Posterior vena cava (tissue), 2 donors: ENCODE measurements at places on chromosomes 1 and 21.

GRCh38 chr1:115170961-115171392, 81.7 kb upstream of the TSPAN2 start:
- no peak for DNase-seq

DNA sequence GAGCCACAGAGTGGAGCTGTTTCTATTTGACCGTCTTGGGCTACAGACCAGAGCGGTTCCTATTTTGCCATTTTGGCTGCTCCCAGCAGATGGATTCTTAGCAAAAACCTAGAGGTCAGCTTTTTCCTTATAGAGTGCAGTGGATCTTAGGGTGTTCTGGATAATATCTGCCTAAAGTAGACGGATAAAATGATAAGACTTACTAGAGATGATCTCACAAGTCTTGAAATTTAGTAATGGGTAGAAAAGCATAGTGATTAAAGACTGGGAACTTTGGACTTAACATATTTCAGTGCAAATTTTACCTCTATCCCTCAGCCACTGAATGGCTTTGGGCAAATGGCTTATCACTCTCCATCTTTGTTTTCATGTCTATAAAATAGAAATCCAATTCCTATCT, 439.8 kb downstream of the ADGRL2 start:
- DNase-seq: no peak

- DNase-seq: no peak
These were observed 28.6 kb upstream of the IL10 start for GRCh38 chr1:206800891-206801290.

GRCh38 chr21:44648557-44649311, 2.5 kb downstream of the KRTAP10-11 start:
- no peak for DNase-seq

DNA sequence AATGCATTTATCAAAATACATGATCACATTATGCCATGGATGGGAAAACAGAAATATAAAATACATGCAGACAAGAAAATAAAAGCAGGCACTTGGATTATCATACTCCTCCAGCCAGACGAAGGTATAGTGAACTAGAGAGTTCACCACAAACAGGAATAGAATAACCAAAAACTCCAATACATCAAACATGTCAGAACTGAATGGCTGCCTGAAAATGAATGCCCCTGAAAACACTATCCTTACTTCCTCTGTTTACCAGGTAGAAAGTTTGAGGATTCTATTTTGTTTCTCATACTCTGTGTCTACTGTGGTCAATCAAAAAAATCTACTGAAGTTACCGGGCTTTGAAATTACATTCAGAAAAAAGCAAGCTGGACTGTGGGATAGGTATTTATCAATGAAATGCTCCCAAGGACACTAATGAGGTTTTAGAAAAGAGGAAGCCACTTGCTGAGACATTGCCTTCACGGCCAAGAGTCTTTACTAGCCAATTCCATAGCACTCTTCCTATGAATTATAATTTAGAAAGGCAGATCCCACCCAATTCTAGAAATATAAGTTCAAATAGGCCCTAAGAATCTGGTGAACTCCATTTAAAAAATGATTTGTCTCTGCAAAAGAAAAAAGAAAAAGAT, 197.7 kb downstream of the SMYD3 start:
- DNase-seq: no peak

DNA sequence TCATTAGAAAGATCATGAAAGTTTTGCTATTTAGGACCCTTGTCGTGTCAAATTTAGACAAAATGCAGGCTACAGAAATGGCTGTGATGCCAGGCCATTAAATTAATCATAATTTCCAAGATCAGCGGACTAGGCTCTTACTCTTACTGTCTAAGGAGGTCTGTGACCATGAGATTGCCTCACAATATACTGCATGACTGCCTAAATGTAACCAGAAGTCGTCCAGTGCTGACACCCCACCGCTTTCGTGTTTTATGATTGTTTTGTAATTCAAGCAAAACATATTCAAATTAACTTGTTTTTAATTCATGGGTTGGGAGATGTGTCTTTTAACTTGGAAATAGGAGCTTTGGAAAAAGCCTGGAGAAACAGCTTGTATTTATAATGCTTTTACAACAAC, 947.5 kb downstream of the BRINP3 start:
- no peak for DNase-seq

DNA sequence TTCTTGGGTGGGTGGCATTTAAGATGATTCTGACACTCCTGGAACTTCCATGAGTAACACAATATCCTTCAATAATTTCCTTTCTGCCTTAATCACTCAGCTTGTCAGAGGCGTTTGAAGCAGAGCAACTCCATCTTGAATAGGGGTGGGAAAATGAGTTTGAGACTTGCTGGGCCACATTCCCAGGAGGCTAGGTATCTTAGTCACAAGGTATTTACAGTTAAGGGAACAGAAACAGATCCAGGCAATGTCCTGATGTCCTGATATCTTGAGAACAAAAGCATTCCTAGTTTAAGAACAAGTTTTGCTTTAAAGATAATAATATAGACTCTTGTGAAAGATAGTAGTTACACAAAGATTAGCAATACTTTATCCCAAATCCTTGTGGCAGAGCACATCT, 76.6 kb upstream of the KIAA0040 start:
- DNase-seq: no peak

DNA sequence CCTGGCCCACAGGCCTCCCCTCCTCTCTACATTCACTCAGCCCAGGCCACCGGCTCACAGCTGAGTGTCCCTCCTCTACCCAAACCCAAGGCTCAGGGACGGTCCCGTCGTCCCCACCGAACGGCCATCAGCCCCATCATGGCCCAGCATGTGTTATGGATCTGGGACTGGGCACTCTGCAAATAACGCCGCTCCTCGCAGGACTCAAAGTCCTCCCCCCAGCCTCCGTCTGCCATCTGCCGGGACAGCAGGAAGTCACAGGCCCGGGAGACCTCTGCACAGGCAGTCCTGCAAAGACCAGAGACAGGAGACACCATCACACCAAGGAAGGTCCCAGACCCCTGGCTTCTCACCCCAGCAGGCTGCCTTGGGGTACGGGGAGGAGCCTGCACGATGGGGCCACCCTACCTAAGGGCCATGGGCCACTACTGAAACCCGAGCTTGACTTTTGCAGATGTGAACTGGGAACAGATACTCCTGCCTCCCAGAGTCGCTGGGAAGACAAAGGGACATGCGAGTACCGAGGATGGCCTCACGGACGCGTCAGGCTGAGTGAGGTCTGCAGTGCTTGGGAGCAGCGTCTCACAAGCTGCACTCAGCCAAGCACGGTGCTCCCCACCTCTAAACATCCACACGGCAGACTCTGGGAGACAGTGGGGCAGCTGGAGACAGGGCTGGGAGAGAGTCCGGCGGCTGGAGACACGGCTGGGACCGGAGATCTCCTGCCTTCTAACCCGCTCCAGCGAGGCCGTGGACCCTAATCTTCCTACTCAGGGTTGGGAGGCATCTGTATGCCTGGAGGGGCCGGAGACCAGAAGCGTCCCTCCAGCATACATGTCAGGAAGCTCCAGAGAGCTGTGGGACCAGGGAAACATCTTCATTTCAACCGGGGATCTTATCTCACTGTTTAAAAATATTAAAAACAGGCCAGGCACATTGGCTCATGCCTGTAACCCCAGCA, 10.4 kb upstream of the SPATC1L start:
- DNase-seq: peak; percentile 67

- peak; percentile 23 for DNase-seq
These were observed 38.0 kb upstream of the FOXO6 start for GRCh38 chr1:41323243-41323642.

- DNase-seq: peak; percentile 90
These were observed 1.5 kb upstream of the BATF3 start for GRCh38 chr1:212700892-212701819.

DNA sequence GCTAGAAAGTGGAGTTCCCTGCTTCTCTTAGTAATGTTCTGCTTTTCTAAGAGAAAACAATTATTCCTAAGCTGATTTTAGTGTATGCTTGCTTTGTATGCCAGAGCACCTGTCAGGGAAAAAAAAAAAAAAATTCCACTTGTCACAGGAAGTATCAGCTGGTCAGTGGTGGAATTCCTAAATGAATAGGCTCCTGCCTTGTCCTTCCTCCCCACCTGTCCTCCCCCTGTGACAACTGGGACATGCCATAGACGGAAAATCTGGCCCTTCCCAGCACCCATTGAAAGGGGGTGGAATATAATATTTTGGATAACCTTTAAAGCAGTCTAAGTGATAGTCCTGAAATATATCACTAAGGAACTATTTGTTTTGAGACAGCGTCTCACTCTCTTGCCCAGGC, 10.8 kb downstream of the FNDC5 start:
- DNase-seq: no peak

DNA sequence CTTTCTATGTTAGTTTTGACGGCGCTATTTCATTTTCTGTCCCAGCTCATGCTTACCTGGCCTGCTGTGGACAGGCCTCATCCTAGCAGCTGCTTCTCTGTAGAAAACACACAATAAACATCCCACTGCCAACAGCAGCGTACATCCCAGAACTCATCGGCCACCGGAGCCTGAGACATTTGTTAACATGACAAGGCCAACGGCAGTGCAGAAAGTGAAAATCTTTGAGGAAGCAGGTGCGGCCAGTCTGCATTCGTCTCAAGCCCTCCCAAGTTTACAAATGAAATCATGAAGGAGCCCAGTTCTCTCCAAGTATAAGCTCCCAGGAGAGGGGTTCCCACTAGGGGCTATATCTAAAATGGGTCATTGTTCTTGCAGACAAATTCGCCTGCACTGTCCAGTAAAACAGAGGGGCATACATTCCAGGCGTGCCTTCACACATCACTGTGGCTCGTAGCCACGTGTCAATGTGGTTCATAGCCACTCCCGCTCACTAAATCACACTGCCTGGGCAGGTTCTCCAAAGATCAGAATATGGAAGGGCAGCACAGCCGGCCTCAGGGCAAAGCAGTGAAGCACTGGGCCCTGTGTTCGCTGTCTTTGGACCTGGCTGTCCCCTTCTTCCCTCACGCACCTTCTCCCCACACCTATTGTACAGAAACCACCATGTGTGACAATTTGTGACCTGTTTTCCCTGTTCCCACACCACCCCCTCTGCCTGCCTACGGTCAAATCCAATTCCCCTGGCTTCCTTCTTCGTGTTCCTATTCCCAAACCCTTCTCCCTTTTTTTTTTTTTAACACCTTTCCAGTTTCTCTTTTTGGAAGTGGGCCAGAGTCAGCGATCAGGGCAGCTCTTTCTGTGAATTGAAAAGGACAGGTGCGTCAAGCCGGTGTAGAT, 27.0 kb upstream of the ABCG1 start:
- DNase-seq: no peak

- DNase-seq: no peak
These were observed 142.9 kb upstream of the DUSP10 start for GRCh38 chr1:221884821-221885220.

GRCh38 chr1:28395181-28395580, 25.6 kb downstream of the PHACTR4 start:
- no peak for DNase-seq

GRCh38 chr21:8988696-8989095, 1532.7 kb upstream of the TPTE start:
- DNase-seq: no peak

DNA sequence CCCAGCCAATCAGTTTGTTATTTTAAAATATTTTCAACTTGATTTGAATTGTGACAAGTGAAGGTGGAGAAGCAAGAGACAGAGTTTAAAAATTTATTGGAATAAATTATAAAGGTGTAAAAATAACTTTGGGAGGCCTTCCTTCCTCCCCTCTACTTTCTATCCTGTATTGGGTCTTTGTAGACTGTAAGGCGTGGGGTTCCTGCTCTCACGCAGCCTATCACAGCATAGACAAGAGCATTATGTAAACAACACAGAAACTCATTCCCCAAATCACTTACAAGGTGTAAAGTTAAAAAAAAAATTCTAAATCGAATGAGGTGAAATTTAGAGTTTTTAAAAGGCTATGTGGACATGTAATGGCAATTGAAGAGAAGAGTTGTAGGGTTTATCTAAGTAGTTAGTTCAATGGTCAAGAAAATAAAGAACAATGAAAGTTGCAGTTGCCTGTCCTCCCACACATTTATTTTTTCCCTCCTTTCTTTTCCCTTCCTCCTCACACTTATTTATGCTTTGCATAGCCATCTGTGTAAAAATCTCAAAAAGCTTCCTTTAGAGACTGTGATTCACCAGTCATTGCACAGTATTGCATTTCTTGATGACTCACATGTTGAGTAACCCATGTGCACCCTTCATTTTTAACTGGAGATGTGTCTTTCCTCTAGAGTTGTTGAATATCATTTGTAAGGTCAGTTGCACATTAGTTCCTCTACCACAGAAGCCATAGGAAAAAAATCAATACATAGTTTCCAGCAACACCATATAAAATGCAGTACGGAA, 242.2 kb downstream of the PTPRC start:
- DNase-seq: no peak

DNA sequence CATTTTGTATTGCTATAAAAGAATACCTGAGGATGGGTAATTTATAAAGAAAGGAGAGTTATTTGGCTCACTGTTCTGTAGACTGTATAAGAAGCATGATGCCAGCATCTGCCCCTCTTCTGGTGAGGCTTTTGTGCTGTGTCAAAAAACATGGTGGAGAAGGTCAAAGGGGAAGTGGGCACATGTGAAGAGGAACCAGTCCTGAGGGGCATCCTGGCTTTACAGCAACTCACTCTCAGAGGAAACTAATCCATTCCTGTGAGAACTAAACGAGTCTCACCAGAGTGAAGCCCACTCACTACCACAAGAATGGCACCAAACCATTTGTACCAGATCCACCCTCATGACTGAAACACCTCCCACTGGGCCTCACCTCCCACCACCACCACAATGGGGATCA, 18.8 kb upstream of the SELP start:
- no peak for DNase-seq
